ENCODE measurements at places on chromosomes 6 and 20.

GRCh38 chr6:119760046-119760445 lies 410.5 kb upstream of the MAN1A1 start:
- no peak for DNase-seq

DNA sequence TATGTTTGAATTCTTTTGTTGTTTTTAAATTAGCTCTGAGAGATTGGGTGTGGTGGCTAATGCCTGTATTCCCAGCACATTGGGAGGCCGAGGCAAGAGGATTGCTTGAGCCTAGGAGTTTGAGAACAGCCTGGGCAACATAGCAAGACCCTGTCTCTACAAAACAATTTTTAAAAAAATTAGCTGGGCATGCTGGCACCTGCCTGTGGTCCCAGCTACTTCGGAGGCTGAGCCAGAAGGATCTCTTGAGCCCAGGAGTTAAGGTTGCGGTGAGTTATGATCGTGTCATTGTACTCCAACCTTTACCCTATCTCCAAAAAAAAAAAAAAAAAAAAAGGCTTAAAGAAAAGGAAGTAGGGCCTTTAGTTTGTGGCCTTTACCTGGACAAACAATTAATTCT lies 22.9 kb downstream of the DHX35 start:
- no peak for DNase-seq

DNA sequence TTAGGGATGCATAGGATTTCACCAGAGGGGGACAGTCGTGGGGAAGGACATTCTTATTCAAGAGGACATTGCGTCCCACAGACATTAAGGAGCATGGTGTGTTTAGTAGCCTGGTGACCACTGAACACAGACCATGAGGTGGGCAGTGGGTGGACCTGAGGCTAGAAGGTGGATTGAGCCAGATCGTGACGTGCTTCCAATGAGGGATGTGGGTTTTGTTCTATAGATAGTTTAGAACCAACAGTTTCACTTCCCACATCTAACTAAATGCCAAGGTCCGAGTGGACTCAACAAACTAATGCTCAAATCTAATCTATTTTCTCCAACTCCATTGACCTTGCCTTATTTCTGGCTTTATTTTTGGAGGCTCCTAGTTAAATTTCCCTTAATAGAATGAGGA lies 58.5 kb downstream of the OGFRL1 start:
- DNase-seq: no peak

DNA sequence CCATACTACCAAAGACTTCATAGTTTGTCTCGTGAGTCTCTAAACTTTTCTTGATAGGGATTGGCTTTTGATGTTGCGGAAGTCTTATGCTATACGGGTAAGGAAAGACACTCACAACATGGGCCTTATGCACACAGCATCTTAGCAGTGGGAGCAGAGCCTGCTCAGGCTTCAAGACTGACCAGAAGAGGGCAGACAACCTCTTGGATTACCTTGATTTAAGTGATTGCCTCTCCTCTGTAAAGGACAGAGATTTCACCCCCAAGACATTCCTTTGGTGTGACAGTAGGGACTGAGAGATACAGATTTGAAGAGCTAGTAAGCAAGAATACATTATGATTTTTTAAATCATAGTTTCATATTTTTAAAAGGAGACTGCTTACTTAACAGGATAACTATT lies 71.0 kb upstream of the SAMD3 start:
- DNase-seq: peak; percentile 40

DNA sequence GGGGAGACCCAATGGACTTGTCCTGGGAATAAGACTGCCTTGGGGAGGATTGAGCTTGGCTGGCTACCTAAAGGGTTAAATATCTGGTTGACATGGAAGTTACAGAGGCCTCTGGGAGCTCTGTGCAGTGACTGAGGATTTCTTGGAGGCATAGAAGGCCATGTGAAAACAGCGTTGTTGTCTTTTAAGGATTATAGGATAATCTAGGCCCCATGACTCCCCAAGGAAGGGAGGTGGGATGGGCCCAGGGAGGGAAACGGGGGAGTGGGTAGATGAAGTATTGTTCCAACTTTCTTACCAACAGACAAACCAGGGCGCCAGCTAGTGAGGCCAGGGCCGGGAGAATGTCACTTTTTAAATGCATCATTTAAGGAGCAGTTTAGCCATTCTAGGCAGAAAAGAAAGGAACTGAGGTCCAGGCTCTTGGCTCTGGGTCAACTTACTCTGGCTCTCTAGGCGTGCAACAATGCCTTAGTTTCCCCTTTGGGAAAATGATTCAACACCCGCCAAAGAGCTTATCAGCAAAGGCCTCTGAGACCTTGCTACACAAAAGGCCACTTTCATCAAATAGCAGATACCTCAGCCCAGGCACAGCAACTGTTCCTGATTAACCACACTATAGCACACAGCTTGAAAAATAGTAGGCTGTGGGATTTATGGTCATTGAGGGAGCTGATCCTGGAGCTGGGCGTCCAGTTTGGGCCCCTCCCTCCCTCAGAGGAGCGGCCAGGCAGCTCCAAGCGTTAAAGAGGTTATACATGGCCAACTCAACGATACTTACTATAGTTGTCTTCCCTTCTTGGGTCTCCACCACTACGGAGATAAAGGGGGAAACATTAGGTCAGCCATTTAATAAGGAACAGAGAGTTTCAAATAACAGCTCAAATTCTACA lies 7.0 kb downstream of the MRPS18A start:
- no peak for DNase-seq

DNA sequence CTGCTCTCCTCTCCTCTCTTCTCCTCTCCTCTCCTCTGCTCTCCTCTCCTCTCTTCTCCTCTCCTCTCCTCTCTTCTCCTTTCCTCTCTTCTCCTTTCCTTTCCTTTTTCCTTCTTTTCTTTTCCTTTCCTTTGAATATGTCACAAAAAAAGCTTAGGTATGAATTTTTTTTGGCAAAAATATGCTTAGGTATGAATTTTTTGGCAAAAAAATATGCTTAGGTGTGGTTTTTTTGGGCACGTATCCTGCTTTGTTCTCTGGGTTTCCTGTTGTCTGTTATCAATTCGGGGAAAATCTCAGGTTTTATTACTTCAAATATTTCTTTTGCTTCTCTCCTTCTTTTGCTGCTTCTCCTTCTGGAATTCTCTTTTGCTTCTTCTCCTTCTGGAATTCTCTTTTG lies 155.5 kb upstream of the PMEPA1 start:
- DNase-seq: no peak

DNA sequence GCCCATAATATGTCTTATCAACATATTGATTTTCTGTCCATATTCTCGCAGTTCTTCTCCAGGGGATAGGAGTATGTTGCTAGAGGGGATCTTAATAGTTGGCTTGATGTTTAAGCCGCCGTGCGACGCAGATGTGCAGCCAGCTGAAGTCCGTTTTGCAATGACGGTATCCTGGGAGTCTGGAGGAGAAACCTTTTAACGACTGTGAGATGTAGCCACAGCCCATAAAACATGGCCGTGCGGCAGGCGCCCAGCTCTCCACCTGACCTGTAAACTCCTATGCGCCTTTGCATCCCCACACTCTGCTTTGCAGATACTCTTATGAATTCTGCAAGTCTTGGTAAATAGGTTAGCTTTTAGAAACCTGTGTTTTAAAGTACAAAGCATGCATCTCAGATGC lies 36.9 kb downstream of the BMP6 start:
- no peak for DNase-seq

GRCh38 chr6:44451803-44452695 lies 64.5 kb downstream of the CDC5L start:
- no peak for DNase-seq

GRCh38 chr6:300026-300425 lies 7.7 kb downstream of the DUSP22 start:
- DNase-seq: no peak

Data from Calu3 (cell line).